ENCODE measurements at places on chromosomes 2 and 18. TPM values are rescaled to one million over a fixed set of nuclear protein-coding genes. Genes with fewer than 3 reads are reported as not detected.

GRCh38 chr18:12939162-12939561 is 8.6 kb upstream of the SEH1L start:
- DNase-seq: no peak

GRCh38 chr2:65381607-65382051 is 50.8 kb downstream of the SPRED2 start:
- no peak for DNase-seq

DNA sequence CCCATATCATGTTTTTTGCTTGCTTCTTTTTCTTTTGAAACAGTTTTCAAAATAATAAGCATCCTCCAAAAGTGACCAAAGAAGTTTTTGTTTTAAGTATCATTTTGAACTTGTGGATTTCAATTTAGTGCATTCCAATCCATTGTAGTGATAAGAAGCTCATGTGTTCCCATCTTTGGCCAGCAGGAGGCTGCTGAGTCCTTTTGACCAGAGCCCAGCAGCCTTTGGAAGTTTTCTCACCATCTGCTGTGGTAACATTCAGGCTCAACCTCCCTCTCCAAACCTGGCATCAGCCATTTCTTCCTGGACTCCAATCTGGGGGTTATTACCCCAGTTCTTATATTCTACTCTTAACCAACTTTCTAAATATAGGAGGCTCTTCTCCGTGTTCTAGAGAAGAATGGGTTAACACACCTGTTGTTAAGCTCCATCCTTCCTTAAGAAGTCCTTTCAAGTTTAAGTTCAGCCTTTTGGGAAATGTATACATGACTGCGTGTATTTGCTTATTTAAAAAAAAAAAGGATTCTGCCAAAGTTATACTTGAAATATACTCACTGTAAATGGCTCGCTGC is 39.0 kb upstream of the MAL start:
- DNase-seq: peak; percentile 61

- no peak for DNase-seq
Measured at GRCh38 chr2:14569294-14569693, 63.2 kb upstream of the LRATD1 start.

GRCh38 chr2:101574622-101575021 is 99.7 kb upstream of the RFX8 start:
- no peak for DNase-seq

DNA sequence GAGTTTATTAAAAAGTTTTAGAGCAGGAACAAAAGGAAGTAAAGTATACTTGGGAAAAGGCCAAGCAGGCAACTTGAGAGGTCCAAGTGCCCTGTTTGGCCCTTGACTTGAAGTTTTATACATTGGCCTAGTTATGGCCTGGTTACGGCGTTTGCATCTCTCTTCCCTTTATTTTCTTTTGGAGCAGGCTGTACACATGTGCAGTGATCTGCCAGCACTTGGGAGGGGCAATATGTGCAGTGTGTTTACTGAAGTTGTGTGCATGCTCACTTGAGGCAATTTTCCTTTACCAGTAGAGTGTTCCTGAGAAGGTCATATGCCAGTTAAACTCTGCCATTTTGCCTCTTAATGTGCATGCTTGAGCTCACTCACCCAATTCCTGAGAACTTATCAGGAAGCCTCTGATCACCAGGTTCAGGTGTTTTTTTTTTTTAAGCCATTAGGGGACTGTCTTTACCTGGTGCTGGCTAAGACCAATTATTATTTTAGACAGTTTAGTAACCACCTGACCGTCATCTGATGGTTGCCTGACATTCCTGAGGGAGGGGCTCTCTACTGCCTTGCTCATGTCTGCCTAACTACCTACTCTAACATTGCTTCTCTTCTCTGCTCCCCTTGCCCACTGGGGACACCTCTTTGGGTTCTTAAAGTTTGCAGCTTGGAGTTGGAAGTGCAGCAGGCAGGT is 48.0 kb downstream of the SCN2A start:
- no peak for DNase-seq

KCNJ3 gene
- total RNA-seq: not detected

IL36G gene
- not detected for total RNA-seq

DNA sequence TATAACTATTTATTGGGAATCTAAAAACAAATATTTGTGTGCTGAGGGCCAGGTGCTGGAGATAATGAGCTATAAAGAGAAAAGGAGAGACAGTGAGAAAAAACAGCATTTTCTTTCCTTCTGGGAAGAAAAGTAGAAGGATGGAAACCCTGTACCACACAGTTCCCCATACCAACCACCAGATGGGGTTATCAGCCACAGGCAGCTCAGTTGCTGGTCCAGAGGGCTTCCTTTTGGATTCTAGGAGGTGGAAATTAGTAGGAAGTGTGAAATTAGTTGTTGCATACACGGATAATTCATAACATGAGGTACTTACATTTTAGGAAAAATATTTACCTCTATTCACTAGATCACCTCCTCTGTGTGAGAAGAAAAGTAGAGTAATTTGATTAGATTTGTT is 237.0 kb upstream of the FOSL2 start:
- no peak for DNase-seq

GRCh38 chr2:19895535-19895934 is 6.2 kb downstream of the TTC32 start:
- DNase-seq: no peak

NT5C1B gene
- not detected for total RNA-seq

DNA sequence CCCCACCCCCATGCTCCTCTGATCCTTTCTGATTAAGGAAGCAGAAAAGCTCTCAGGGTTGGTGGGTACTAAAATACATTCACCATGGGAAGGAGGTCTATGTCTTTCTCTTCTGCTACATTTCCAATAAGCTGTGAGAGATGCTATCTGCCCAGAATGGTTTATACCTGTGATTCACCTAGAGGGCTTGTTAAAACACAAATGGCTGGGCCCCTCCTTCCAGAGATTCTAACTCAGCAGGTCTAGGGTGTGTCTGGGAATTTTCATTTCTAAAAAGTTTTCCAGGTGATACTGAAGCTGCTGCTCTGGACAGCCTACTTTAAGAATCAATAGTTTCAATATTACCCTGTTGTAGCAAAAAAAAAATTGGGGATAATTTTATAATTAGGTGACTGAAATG is 772.2 kb upstream of the ZEB2 start:
- no peak for DNase-seq

- no peak for DNase-seq
Measured at GRCh38 chr2:208033701-208034502, 8.6 kb upstream of the PLEKHM3 start.

- no peak for DNase-seq
Measured at GRCh38 chr18:44691148-44691925, 10.6 kb downstream of the SETBP1 start.

PROKR1 gene
- not detected for total RNA-seq

LTBP1 gene
- total RNA-seq: 1.6 TPM

DNA sequence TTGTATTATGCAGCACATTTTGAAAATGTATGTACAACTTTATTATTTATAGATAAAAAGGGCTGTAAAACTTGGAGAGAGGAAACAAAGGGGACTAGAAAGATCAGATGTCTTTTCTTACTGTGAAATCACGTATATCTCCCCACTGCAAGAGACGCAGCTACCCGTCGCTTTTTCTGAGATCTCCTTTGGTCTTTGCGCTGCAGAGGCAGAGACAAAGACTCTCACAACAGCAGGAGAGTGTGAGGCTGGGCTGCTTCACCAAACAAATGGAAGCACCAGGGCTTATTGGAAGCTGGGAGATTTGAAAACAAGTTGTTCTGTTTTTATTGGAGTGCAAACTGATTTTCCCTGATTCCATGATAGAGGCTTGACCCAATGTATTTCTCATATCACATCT is 129.0 kb upstream of the PARD3B start:
- no peak for DNase-seq

CYP26B1 gene
- total RNA-seq: 0.94 TPM

GRCh38 chr2:64945973-64946768 is 43.0 kb upstream of the SLC1A4 start:
- no peak for DNase-seq

DNA sequence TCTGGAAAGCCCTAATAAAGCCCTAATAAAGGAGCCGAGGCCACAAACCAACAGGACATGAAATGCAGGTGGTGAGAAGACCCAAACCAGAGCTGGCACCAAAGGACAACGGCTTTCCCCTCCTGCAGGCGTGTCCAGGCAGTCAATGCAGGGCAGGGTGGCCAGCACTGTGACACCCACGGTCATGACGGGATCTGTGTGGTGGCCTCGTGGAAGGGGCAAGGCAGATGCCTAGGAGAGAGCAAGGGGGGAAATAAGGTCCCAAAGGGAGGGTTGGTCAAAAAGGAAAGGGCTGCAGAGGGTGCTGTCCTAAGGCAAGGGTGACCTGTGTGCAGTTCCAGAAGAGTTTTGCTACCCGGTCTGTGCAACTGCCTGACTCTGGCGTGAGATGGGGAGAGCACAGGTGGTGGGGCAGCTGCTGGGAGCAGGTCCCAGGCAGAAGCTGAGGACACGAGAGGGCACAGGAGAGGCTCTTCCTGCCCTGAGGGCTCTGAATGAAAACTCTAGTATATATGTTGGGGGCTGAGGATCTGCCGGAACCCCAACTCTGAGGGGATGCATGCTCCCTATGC is 156.7 kb downstream of the TPO start:
- no peak for DNase-seq

DNA sequence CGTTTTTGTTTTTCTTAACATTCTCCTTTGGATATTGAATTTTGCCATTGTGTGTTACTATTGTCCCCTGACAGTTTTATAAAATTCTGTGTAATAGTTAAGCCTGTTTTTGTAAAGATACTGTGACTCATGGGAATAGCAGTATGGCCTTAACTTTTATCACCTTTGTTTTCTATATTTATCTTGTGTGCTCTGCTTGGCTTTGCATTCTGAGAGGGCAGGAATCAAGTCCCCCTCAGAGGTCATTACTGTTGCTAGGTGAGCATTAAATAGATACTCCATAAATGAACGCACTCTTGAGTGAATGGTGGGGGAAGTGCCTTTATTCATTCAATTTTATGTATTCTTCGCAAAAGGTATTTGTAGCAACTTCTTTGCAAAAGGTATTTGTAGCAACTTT is 160.0 kb downstream of the PHLPP1 start:
- no peak for DNase-seq

DNA sequence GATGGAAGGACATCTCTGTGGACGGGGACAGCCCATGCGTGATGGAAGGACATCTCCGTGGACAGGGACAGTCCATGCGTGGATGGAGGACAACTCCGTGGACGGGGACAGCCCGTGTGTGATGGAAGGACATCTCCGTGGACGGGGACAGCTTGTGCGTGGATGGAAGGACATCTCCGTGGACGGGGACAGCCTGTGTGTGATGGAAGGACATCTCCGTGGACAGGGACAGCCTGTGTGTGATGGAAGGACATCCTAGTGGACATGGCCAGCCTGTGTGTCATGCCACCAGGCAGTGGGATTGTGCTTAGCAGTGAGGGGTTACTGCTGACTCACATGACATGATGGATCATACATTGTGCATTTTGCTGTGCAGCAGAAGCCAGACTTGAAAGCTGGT is 30.0 kb upstream of the NFATC1 start:
- DNase-seq: no peak

GEN1 gene
- 17.5 TPM for total RNA-seq

DNA sequence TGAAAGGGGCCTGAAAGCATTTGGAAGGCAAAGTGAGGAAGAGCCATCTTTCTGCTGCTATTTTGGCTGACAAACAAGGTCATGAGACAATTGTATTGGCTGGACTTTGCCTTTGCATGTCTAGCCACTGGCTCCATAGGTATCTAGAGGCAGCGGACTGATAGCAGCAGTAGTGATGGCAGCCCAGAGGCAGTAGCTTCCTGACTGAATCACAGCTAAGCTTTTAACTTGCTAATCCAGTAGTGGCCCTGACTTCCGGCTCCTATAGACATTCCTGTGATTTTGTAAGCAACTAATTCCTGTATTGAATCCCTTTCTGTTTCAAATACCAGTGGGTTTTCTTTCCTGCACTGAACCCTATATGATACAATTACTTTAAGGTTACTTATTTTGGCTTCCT is 69.8 kb upstream of the PDE1A start:
- DNase-seq: no peak

- DNase-seq: no peak
Measured at GRCh38 chr2:241551998-241552737, 6.4 kb upstream of the BOK start.

NPPC gene
- total RNA-seq: not detected

GRCh38 chr2:192026825-192027120 is 168.0 kb downstream of the TMEFF2 start:
- DNase-seq: no peak

RTP5 gene
- total RNA-seq: not detected

GRCh38 chr2:240351826-240352426 is 83.5 kb upstream of the GPC1 start:
- no peak for DNase-seq

GRCh38 chr18:30358555-30358954 is 684.0 kb downstream of the DSC3 start:
- peak; percentile 9 for DNase-seq

DNA sequence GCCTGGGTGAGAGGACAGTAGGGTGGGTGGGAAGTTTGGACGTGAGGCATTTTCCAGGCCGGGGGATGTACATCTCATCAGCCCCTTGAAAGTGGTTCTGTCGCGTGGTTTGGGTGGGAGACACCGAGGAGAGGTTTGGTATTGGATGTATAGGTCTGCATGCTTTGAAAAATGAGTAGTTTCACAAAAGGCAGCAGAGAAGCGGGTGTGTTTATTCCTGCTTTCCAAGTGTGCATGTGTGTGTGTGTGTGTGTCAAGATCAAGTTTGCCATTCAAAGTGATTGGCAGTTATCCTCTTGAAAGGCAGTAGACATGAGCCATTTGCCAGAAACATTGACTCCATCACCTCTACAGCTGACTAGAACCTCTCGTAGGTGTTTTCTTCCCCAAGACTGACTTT is 423.1 kb upstream of the POU3F3 start:
- DNase-seq: no peak

WNT6 gene
- not detected for total RNA-seq

DNA sequence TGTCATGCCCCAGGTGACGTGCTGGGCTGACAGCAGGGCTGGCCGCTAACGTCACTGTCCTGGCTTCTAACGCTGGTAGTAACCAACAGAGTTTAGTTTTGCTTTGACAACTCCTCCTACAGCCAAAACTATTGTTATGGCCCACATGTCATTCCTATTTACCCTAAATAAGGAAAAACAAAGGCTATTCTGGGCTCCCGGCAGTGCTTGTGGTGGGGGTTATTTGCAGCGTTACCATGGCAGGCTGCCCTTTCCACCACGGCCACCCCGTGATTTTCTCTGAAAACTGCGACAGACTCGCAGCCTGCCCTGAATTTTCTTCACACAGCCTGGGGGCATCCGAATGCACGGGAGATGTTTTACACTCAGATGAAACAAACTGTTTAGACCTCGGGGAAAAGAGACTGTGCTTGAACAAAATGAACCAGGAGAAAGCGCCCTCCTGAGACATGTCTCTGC is 115.2 kb downstream of the FAM210A start:
- no peak for DNase-seq
